ENCODE measurements at places on chromosomes 3 and 15. TPM values are rescaled to one million over a fixed set of nuclear protein-coding genes. Genes with fewer than 3 reads are reported as not detected.

DNA sequence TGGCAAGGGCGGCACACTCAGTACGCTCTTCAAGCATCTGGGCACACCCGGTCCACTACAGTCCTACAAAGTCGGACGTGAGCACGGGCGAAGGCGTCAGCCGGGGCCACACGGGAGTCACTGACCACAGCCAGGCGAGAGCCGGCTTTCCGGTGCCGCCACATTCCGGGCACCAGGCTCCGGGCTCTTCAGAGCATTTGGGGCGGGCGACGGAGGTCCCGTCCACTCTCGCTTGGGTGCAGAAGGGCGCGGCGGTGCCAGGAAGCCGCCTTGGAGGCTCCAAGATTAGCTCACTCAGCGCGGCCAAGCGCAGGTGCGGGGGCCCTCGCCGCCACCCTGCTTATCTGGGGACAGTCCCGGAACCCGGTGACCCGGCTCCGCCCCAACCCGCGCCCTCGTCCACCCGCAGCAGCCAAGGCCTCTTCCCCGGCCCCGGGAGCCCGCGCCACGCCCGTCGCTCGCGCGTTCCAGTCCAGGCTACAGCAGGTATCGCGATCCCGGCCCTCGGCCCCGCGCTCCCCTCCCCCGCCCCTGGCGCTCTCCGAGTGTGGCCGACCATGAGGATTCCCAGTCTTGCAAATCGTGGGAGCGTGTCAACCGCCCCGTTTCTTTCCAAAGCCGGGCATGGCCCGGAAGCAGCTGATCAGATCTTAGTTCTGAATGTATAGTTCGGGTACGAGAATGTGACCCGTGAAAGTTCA is at the start of gene ADPRH:
ADPRH (plus strand) TSS at position 127 of the 701 bp plus-strand sequence. CDS start 2,678 bp downstream, outside the sequence.
- H3K4me1 ChIP-seq, result peaks cover 4% of the 10 kb centered on the region
- no peaks in the 10 kb centered on the region for H3K36me3 ChIP-seq
- peak within 1 kb of the TSS; percentile 83 for H3K4me3 ChIP-seq
- H3K27ac ChIP-seq, result no peak within 1 kb of the TSS
- peak; percentile 88 for DNase-seq

The WDR72 gene
- 2.1 TPM for total RNA-seq

The TPRG1 gene
- total RNA-seq, result 0.37 TPM

The GOLGA8H gene
- total RNA-seq, result 0.71 TPM

DNA sequence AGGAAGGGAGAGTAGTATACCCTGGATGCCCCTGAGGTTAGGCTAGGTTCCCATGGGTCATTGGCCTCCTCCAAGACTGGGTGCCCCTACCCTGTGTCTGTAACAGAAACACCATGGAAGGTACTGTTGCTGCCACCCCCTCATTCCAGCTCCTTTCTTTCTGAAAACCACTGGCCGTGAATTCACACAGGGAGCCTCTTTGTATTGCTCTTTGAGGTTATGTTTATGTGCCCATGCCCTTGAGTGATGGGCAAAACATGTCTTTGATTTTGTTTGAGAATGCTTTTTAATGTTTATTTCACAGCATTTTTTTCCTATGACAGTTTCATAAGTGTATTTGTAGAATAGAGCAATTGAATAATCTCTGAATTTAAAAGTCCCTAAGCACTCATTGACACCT is 79.7 kb downstream of the RARB start:
- no peaks in the 10 kb centered on the region for H3K4me1 ChIP-seq
- DNase-seq, result no peak
- H3K27ac ChIP-seq, result no peak overlapping the region
- no peaks in the 10 kb centered on the region for H3K27me3 ChIP-seq
- no peak overlapping the region for H3K4me3 ChIP-seq

The RFX7 gene
- 41.9 TPM for total RNA-seq

DNA sequence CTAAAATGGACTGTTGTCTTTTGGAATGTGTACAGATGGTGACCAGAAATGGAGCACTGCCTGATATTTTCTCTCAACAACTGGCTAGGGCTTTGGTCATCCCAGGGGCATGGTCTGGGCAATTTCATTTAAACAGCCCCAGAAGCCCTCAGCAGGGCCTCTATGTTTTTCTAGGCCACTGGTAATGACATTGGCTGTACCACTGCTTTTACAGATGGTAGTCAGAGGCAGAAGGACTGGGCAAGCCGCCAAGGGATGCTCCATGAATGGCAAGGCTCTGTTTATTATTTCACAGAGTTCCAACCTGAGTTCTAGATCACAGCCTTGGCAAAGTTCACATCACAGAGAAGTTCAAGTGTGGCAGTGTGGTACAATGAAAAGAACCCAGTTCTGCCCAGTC is 37.0 kb upstream of the LMCD1 start:
- no peaks in the 10 kb centered on the region for H3K27me3 ChIP-seq
- H3K36me3 ChIP-seq, result no peaks in the 10 kb centered on the region
- H3K4me3 ChIP-seq, result no peak overlapping the region
- DNase-seq, result no peak
- no peaks in the 10 kb centered on the region for H3K4me1 ChIP-seq

- no peaks in the 10 kb centered on the region for H3K36me3 ChIP-seq
- peaks cover 31% of the 10 kb centered on the region for H3K27me3 ChIP-seq
These were observed at the start of gene DNAJB8 for GRCh38 chr3:128466840-128467541. DNAJB8 (minus strand) TSS chr3:128466890; CDS start chr3:128463245, 3,645 bp downstream.

The RARB gene
- 0.22 TPM for total RNA-seq

The RHOV gene
- 2.7 TPM for total RNA-seq

The FEZF2 gene
- total RNA-seq, result not detected

DNA sequence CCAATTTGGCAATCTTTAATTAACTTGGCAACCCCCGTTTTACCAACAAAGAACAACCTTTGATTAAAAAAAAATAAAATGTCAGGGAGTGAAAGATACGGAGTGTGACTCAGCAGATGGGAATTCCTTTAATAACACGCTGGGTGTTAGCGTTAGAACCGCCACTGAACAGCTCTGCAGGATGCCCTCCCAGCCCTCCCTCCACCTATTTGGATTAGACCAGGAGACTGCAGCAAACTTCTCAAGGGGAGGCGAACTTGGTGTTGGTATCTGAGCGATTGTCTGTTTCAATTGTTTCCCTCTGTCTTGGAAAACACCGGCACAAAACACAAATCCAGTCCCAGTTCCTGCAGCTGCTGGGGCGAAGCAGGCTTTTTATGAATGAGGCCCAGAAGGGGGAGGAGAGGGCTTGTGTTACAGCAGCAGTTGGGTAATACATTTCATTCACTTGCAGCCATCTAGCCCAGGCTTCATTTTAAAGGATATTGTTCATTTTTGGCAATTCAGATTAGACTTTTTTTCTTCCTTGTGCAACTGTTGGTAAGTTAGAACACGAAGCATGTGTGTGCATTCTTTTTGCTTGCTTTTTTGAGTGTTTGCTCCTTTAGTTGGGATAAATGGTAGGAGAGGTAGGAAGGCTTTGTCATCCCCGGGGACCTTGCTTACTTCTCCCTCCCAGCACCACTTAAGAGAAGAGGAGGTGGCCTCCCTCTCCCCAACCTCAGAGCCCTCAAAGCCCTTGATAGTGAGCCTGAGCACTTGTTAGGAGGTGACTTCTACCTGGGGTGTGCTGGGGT is 152.3 kb downstream of the IGF1R start:
- no peaks in the 10 kb centered on the region for H3K27me3 ChIP-seq
- H3K36me3 ChIP-seq, result no peaks in the 10 kb centered on the region
- peak overlapping the region; percentile 82 for H3K27ac ChIP-seq
- no peak for DNase-seq
- H3K4me3 ChIP-seq, result peak overlapping the region; percentile 53
- peaks cover 42% of the 10 kb centered on the region for H3K4me1 ChIP-seq

DNA sequence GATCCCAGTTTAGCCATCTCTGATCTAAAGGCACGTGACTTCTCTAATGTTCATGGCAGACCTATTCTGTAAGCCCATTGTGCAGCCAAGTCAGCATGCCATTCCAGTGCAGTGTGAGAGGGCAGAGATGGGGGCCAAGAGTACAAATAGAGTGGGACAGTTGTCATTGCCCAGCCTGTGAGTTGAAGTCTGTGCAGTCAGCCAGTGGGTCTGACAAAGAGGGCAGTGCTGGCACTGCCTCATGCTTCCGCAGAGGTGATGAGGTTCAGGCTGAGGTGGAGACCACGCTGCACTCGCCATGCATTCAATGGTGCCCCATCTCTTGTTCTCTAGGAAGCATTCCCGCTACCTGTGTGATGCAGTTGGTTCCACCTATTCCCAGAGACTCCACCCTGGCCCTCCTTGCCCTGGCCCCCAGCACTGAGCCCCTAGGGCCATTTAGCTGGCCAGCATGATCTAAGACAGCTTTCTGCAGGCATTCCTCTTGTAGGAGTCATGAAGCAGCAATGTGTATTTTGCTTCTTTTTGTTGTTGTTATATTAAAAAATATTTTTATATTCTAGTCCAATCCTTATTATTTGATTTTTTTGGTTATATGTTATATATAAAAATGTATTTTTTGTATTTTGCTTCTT is 3.7 kb downstream of the MRAS start:
- no peak for DNase-seq
- H3K27ac ChIP-seq, result no peak overlapping the region
- H3K4me3 ChIP-seq, result no peak overlapping the region
- no peaks in the 10 kb centered on the region for H3K36me3 ChIP-seq

The AADAC gene
- total RNA-seq, result not detected
